HCEC 1CT (cell line): ENCODE measurements at places on chromosomes 5 and 9.

DNA sequence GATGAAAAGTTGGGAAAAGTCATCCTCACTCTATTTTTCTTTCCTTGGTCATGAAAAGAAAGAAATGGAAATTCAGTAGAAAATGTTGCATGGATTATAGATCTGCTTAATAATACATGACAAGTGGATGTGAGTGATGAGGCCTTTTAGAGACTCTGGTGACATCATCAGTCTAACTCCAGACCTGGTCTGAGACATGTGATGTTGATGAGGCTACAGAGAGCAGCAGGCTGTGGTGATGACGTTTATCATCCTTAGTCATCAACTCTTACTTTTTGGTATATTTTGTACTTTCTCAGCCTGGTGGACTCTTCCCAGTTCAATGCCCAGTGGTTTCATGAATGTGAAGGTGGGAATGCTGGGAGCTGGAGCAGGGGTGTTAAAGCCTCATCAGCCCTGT lies 116.4 kb downstream of the TTLL11 start:
- DNase-seq, result peak; percentile 76

- DNase-seq, result peak; percentile 19
Observed at GRCh38 chr5:53038196-53038847, 49.2 kb downstream of the ITGA2 start.

GRCh38 chr5:2536632-2537377 lies 214.7 kb downstream of the IRX2 start:
- DNase-seq, result no peak

DNA sequence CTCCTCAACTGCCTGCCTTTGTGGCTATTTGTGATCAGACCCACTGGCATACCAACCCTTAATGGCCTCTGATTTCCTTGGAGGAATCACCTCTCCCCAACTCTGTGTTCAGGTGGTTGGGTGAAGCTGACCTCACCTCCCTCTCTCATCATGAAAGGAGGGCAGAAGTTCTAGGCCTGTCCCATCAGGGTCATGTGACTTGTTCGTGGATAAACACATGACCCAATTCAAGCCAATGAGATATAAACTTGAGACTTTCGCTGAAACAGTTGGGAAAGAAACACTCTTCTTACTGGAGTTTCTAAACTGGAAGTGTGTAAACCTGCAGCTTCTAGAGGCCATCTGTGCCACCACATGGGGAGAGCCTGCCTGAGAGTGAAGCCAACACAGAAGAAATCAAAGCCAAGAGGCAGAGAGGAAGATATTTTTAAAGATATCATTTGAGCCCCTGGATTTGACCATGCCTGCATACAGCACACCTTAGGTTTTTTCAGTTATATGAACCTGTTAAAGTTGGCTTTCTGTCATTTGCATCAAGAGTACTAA lies 5.8 kb downstream of the GABBR2 start:
- no peak for DNase-seq

DNA sequence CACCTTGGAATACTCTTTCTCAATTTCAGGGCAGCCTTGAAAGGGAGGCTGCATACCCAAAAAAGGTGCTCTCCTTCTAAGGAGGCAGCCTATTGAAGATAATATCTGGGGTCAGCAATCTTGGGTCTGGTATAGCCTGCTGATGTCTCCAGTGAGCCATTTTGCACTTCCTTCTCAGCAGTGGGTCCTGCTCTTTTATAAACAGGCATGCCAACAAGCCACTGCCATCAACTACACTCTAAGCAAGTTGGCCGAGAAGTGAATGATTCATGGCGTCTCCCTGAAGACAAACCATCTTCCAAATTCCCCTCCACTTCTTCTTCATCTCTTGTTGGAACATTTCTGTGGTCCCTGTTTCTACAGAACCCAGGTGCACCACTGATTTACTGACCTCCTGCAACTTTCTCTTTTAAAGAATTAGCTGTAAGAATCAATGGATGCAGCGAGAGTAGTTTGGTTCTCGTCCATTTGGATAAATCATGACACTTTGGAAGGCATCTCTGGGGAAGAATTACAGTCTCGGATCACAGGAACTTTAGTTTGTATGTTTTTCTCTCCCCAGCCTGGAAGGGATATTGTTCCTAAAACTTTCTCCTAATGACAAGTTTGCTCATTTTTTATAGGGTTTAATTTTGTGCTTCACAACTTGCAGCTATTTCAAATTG lies 108.3 kb downstream of the INSYN2B start:
- no peak for DNase-seq

GRCh38 chr9:107177857-107178256 lies 105.2 kb upstream of the RAD23B start:
- DNase-seq, result no peak

- no peak for DNase-seq
Observed at GRCh38 chr9:37239224-37239859, 119.0 kb downstream of the ZCCHC7 start.

DNA sequence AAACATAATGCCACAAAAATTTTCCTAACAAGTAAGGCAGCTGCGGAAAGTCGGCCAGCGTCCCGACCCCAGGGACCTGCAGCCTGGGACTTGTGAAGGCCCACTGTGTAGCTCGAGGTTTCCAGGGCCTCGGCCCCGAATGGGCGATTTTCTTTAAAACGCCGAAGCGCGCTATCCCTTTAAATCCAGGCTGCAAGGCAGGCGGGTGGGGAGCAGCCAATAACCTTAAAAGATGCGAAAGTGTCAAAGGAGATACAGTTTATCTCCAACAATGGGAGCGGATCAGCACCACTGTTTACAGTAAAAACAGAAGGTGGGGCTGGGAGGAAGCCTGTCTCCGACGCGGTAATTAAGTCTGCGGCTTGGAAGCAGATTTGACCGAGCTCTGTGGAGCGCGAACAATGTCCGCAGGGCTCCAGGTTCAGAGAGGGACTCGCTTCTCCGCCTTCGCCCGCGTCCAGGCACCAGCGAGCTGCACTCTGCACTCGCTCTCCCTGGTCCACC lies 1.7 kb upstream of the ZSWIM6 start:
- DNase-seq, result peak; percentile 49

DNA sequence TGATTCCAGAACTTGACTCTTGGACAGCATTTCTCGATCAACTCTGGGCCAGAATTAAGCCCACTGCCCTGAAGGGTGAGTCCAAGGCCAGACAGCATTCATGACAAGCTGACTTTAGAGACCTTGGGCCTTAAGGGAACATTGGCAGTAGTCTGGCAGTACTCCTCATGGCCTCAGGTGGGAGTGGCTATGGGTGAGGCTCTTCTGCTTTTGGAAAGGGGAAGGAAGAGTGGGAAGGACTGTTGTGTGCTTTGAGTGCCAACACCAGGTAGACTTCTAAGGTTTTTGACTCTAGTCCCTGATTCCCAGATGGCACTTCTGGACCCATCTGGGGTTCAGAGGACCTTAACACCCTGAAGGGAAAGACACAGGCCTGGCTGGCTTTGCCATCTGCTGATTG lies 530.4 kb downstream of the ACTL7B start:
- DNase-seq, result no peak

DNA sequence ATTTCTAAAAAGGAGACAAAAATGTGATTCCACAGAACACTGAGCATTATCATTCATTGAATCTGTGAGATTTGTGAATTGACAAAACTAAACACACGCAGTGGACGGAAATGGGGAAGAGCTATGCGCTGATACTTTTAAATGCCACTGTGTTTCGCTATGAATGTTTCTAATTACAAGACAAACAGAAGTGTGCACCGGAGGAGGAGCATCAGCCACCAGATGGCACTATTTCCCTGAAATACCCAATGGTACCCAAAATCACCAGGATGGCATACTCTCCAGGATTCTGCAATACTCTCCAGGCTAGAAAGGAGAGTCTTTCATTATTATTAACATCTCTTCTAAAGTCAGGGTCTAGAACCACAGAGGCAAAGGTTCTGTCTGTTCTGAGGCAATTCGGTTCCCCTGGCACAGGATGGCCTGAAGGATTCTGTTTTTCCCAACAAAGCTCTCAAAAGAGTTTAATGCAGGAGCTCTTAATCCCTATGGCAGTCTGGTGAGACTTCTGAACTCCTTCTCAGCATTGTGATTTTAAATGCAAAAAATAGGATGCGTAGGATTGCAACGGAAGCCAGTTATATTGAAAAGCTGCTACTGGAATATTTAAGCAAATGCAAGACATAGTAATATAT lies 13.8 kb upstream of the PUM3 start:
- DNase-seq, result peak; percentile 64

DNA sequence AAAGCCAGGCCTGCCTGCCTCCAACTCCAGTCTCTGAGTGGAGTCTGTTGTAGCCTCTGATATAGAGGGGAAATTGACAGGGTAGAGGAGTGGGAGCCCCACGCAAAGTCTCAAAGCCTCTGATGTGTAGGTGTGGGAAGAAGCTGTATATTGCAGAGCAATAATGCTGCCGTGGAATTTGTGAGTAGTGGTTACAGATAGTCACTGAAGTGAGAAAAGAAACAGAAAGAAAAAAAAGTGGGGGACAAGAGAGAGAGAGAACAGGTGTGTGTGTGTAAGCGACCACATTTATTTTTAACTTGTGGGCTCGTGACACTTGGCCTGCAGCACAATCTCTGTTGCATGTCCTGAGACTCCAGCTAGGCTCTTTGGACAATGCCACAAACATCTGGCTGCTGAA lies 227.8 kb downstream of the NSG2 start:
- DNase-seq, result no peak

- peak; percentile 95 for DNase-seq
Observed at GRCh38 chr5:33843579-33843978, 48.2 kb downstream of the ADAMTS12 start.

DNA sequence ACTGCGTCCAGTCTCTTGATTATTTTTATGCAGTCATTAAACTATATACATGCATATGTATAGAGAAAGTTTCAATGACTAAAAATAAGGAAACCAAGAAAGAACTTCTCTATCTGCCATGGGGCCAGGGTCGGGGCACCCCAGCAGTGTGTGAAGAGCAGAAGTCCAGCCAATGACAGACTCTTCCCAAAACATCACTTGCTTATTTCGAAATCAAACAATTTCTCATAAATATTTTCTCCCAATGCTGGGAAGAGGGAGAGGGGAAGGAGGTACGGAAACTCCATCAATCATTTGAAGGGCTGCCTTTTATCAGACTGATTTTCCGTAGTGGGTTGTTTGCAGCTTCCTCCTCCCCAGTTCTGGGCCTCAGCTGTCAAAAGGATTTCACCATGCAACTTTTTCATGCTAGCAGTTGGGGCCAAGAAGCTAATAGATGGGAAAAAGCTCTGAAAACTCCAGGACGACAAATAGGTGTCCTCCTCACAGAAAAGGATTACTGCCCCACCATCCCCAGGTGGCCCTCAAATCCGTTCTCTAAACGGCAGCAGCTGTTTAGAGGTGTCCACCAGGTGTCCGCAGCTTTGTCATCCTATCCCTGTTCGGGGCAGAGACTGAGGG lies 617 bp upstream of the FPGS start:
- DNase-seq, result peak; percentile 30

- no peak for DNase-seq
Observed at GRCh38 chr9:125969462-125969861, 222.3 kb downstream of the PBX3 start.

DNA sequence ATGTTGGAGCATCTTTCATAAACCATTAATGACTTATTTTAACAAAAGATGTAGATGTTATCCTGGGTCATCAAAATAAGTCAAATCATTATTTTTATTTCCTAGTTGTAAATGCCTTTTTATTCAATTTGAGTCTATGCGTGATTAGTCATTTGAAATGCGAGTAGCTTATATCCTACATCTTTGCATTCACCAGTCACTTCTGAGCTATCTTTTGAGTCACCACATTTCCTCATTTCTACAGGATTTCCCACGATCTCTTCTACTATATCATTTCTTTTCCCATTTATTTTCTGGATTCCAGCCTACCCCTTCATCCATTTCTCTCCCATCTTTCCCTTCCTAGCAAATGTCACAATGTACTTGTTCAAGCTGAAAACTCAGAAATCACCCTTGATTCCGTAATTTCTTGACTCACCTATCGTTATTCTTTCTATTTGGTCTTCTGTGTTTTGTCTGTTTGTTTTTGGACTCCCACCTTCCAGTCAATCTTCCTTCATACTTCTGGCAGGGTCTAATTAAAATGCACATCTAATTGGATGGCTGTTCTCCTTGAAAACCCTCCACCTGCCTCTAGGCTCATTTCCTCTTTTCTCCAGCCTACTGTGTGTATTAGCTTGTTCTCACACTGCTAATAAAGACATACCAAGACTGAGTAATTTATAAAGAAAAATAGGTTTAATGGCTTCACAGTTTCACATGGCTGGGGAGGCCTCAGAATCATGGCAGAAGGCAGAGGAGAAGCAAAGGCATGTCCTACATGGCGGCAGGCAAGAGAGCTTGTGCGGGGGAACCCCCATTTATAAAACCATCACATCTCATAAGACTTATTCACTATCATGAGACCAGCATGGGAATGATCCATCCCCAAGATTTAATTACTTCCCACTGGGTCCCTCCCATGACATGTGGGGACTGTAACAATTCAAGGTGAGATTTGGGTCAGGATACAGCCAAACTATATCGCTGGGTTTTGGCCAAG lies 112.4 kb downstream of the MEF2C start:
- DNase-seq, result peak; percentile 52

- no peak for DNase-seq
Observed at GRCh38 chr5:62044989-62045388, 261.0 kb upstream of the KIF2A start.

- DNase-seq, result no peak
Observed at GRCh38 chr9:133449760-133450159, 10.0 kb upstream of the CACFD1 start.

- DNase-seq, result no peak
Observed at GRCh38 chr5:56681346-56681745, 134.0 kb upstream of the MAP3K1 start.

- no peak for DNase-seq
Observed at GRCh38 chr5:37662789-37663485, 176.9 kb downstream of the GDNF start.

DNA sequence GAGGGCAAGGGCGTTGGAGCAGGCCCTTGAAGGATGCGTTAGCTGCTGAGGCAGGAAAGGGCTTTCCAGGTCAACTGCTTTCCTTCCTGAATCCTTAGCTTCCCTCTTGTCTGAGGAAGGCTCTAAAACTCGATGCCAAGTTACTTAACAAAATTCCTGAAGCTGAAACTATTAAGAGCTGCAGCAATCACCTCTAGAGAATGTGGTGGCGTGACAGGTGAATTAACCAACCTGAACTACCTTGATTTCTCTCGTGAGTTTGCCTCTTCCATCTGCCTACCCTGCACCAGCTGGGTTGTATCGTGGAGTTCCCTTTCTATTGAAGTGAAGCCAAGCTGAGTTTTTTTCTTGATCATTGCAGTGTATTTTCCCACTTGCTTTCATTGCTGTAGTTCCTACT lies 96.1 kb downstream of the PDE8B start:
- DNase-seq, result no peak

- DNase-seq, result no peak
Observed at GRCh38 chr9:86519066-86519615, 164.9 kb upstream of the TUT7 start.

- DNase-seq, result no peak
Observed at GRCh38 chr5:115507681-115508080, 36.9 kb downstream of the FEM1C start.

- DNase-seq, result no peak
Observed at GRCh38 chr9:87766697-87767096, 40.8 kb downstream of the CTSL start.

DNA sequence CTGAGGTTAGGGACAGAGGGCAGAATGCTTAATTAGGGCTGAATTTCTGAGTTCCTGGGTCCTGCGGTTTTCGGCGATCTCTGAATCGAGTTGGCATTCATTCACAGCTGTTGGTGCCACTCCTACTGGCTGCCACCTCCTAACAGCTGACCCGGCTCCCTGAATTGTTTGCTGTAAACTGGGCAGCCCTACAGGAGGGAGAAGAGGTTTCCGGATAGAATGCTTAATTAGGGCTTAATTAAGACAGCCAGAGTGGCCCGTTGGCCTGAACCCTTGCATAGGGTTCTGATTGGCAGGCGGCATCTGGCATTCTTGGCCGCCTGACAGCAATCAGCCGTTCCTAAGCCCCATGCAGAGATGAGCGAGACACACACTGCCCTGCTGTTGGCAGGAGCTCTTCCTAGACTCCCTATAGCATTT lies 25.7 kb downstream of the FRMPD1 start:
- no peak for DNase-seq
